ENCODE measurements at places on chromosomes 12 and 14.

GRCh38 chr14:70909733-70910614 lies 2.7 kb downstream of the PCNX1 start:
- DNase-seq: no peak

DNA sequence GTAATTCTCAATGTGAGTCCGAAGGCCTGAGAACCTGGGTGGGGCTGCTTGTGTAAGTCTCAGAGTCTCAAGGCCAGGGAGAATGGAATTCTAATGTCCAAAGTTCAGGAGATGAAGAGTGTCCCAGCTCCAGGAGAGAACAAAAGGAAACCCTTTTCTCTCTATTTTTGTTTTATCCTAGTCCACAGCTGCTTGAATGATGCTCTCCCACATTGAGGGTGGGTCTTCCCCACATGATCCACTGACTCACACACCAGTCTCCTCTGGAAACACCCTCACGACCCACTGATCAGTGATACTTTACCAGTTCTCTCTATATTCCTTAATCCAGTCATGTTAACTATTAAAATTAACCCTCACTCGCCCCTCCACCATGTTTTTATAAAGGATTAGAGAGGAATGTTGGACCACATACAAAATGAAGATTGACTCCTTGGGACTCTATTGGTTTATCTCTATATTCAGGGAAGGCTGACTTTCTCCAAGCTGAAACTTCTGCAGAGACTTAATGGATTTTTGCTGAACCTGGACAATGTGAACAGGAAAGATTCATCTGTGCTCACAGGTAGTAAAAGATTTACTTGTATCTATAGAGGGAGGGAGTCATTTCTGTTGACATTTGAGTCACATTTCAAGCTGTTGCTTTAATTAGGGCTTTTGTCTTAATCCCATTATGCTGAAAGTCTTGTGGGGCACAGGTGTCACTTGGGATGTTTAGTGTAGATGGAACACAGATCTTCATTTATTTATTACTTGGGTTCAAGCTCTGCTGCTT lies 1061.0 kb upstream of the TMEM132C start:
- no peak for DNase-seq

- no peak for DNase-seq
Observed at GRCh38 chr12:85000729-85001128, 35.3 kb downstream of the TSPAN19 start.

GRCh38 chr12:57549203-57549908 lies 488 bp upstream of the KIF5A start:
- DNase-seq: no peak

DNA sequence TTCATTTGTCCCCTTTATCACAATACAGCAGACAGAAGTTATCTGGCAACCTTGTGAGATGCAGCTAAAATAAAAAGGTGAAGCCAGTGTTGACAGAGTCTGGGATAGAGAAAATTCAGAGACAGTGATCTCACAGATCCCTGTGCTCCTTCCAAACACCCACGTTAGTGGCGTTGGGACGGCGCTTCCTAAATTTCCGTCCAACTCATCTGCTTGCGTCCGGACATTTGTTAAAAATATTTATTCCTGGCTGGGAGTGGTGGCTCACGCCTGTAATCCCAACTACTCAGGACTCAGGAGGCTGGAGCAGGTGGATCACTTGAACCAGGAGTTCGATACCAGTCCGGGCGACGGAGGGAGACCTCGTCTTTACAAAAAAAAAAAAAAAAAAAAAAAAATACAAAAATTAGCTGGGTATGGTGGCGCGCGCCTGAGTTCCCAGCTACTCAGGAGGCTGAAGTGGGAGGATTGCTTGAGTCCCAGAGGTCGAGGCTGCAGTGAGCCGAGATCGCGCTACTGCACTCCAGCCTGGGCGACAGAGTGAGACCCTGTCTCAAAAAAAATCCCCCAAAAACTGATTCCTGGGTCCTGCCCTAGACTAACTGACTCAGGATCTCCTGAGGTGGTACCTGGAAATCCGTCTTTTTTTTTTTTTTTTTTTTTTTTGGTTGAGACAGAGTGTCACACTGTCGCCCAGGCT lies 708 bp upstream of the TCTN1 start:
- DNase-seq: no peak

DNA sequence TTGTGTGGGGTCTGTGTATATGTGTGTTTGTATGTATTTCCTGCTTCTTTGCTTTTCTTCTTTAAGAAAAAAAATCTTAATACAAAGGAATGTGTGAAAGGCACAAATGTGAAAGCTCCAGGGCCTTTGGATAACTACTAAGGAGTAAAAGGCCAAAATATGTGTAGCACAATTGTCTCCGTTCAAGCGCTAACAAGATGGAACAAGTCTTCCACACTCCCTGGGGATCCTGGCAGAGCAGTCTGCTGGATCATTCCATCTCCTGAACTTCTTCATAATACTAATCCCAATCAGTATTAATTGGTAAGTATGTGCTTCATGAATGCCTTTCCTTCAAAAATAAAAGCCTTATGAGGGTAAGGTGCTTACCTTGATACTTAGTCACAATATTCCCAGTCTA lies 462.5 kb upstream of the TBX3 start:
- DNase-seq: no peak

DNA sequence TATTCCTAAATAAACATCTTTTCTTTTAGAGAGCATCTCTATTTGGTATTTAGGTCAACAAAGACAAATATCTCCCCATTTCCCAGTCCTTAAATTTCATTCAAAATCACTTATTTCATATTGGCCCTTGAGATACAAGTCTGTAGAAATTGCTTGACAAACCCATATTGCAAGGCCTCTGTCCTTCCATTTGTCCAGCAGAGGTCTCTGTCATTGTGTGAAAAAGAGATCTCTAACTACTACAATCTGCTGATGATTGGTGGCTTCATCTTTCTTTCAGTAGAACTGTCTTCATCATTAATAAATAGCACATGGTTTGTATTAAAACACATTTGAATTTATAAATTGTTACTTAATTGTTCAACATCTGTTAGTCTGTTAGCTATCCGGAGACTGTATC lies 252.6 kb downstream of the ACSS3 start:
- DNase-seq: peak; percentile 76

DNA sequence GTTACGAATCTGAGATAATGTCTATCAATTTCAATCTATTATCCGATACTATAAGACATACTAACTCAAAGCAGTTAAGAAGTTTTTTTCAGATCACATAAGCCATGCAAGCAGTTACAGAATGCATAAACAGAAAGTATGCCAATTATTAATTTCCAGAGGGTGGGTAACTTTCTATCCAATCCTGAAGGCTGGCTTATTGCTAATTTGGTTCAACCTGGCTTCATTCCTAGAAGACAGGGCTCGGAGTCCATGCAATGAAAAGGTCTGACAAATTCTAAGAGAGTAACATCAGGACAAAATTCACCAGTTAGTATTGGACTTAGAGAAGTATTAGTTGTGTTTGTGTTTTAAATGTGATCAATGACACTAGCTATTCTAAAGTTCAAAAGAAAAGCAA lies 15.0 kb downstream of the FERMT2 start:
- no peak for DNase-seq

- DNase-seq: no peak
Observed at GRCh38 chr14:69755296-69755695, 11.6 kb upstream of the SRSF5 start.

GRCh38 chr12:96472384-96472783 lies 17.0 kb upstream of the CFAP54 start:
- no peak for DNase-seq

DNA sequence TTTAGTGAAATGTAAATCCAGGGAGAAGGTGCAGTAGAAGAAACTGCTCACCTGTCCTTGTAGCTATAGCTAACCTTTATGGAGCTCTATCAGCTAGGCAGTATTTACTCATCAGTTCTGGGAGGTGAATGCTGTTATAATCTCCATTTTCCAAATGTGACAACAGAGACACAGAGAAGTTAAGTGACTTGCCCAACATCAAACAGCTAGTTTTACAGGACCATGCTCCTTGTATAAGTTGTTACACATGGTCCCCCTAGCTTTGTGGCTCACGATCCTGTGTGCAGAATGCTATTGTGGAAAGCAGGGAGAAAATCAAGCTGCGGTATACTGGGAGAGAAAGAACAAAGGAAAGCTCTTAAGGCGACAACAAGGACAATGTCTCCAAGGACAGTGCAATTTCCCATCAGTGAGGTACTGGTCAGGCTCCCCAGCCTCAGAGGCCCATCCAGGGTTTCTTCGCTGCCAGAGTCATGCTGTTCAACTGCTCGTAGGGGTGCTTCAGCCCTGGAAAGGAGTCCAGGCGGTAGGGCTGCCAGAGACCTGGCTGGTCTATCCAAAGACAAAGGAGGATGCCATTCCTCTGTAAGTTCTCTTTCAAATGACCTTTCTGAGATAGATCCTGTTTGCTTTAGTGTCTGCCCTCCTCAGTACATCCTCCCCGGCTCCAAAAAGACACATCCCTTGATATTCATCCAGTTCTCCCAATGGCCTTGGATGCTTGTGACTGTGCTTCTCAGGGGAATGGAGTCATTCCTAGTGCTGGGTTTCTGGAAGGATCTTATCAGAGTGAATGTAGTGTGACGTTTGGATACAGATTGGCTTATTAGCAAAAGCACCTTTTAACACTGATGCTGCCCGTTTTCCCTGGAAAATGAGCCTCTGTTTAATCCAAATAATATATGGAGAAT lies 95.5 kb downstream of the ARF6 start:
- no peak for DNase-seq

Data from midbrain (tissue), 1 donor.